ENCODE measurements at places on chromosomes 16 and 17.

- DNase-seq = no peak
Observed at GRCh38 chr16:51181503-51181811, 30.4 kb upstream of the SALL1 start.

DNA sequence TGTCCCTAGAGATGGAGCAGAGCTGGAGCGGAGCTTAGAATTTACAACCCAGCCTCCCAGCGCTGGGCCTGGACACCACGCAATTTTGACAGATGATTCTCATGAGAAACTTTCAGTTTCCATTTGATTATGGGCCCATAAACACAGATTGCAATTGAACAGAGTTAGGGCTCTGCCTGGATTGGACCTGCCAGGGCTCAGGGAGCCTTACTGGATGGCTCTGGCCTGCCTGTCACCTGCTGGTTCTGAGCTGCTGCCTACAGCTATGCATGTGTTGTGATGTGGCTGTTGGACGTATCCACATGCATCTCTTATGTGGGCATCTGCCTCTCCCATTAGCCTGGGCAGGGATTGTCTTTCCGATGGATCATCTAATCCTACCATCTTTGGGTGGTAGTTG lies 73.4 kb upstream of the SDK2 start:
- no peak for DNase-seq

DNA sequence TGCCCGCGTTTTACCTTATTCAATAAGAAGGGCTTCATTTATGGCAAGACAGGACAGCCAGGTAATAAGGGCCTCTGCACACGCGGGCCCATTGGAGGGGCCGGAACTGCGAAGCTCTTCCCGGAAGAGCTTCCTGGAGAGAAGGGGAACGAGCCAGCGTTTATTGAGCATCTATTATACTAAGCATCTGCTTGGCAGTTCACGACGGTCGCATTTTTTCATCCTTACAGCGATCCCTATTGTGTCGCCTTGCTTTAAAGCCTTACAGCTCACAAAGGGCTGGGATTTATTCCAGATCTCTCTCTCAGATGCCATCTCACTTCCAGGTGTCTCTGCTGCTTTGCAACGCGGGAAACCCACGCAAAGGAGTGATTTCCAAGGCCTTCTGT lies 546 bp downstream of the ZPBP2 start:
- DNase-seq = no peak

DNA sequence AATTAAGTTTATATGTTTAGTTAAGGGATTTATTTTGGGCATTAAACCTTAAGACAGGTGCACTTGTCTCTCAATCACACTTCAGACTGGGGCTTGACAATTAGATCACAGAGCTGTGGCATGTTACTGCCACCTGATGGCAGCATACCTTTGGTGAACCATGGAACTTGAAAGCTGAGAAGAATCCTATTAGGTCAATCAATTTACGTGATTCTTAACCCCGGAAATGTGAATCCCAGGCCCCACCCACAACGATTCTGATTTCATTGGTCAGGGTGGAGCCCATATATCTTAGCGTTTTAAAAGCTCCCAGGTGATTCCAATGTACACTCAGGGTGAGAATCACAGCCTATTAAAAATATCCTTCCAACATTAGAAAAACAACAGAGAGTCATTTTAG lies 91.0 kb downstream of the GSG1L start:
- DNase-seq = no peak

GRCh38 chr17:66365903-66366302 lies 63.5 kb downstream of the PRKCA start:
- DNase-seq = no peak

DNA sequence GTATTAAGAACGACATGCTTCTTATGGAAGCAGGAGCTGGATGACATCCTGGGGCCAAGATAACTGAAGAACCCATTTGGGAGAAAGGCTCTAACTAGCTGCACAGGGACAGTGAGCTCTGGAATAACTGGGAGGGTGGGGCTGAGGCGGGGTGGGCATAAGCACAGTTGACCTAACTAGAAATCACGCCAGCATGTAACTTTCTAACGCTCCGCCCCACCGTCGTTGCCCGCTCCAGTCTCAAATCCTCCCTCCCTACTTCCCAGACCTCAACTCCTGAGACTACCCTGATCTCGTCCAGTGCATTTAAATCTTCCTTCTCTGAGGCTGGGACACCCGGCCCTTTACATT lies 436 bp downstream of the PHB1 start:
- no peak for DNase-seq

- no peak for DNase-seq
Observed at GRCh38 chr17:20073055-20073979, 64.2 kb downstream of the SPECC1 start.

DNA sequence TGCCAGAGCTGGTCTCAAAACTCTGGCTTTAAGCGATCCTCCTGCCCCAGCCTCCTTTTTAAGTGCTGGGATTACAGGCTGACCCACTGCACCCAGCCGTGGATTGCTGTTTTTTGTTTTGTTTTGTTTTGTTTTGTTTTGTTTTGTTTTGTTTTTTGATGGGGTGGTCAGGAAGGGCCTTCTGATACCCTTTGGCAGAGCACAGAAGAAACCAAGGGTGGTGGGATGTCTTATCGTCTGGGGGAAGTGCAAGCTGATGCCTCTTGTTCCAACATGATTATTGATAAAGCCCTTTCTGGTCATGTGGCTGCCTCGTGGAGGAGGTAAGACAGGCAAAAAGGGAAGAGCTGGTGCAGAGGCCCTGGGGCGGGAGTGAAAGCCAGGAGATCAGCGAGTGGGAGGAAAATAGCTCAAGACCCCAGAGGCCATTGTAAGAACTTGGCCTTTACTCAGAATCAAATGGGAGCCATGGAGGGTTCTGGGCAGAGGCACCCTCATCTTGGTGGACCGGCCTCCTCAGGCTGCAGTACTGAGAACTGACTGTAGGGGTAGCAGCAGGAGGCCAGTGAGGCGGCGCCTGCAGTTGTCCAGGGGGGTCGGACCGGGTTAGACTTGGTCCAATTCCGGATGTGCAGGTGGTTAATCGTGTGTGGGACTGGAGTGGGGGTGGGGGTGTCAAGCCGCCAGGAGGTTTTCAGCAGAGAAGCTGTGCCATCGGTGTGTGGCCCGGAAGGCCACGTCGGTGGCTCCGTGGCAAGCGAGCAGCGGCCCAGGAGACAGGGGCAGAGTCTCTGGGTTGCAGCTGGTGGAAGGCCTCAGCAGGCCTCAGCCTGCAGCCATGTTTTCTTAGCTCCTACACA lies 84.4 kb upstream of the GSE1 start:
- no peak for DNase-seq

GRCh38 chr17:75695141-75695829 lies 26.0 kb upstream of the ITGB4 start:
- no peak for DNase-seq

DNA sequence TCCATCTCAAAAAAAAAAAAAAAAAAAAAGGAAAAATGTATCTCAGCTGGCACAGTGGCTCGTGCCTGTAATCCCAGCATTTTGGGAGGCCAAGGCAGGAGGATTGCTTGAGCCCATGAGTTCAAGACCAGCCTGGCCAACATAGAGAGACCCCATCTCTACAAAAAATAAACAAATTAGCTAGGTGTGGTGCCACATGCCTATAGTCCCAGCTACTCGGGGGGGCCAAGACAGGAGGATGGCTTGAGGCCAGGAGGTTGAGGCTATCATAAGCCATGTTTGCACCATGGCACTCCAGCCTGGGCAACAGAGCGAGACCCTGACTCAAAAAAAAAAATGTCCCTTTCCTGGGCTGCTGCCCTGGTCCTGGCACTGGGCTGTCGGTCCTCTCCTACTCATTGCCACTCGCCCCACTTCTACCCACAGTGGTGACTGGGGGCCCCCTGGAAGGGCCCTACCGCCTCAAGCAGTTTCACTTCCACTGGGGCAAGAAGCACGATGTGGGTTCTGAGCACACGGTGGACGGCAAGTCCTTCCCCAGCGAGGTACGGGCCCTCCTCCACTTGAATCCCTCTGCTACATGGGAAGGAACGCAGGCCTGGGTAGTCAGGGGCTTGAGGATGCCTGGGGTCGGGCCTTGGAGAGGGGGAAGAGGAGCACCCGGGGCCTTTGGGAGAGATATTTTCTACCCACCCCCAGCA lies 6.1 kb downstream of the CA7 start:
- DNase-seq = no peak

GRCh38 chr17:75814900-75815373 lies 29.3 kb downstream of the UNC13D start:
- no peak for DNase-seq

DNA sequence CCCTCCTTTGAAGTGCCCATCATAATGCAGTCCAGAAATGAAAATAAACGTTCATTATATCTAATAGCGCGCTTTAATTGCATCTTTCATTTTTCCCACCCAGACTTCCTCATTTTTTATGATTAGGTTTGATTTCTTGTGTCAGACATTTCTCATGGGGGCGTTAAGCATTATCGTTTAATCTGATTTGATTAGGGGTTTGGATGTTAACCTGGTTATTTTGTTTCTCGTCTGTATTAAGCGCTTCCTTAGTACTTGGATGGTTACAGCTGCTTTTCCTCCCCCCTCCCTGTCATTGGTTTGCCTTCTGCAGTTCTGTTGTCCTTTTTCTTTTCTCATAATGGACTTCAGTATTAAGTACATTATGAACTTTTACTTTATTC lies 540 bp downstream of the MFSD11 start:
- DNase-seq = no peak

GRCh38 chr17:74219576-74220133 lies 6.3 kb downstream of the TTYH2 start:
- DNase-seq = no peak

Measured in amygdala (tissue), 56 donors.